Astrocyte (in vitro differentiated cells and primary cell): ENCODE measurements at places on chromosomes 1 and 21.

GRCh38 chr1:154972213-154972516, 1.6 kb upstream of the SHC1 start:
- no peak for DNase-seq
- H3K27me3 ChIP-seq: no peaks in the 10 kb centered on the region
- H3K27ac ChIP-seq: peak overlapping the region; percentile 99
- peaks cover 47% of the 10 kb centered on the region for H3K4me1 ChIP-seq
- H3K36me3 ChIP-seq: peaks cover 12% of the 10 kb centered on the region

DNA sequence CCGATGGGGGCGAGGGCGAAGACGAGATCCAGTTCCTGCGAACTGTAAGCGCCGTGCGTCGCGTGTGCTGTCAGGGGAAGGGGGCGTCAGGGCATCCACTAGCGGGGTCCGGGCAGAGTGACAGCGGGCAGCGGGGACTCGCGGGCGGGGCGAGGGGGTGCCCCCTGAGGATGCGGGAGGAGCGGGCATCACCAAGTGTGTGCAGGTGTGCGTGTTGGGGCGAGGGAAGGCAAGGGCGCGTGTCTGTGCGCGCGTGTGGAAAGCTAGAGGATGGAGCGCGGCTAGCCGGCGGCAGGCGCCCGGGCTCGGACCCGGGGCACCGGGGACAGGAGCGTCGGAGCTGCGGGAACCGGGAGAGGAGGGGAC, 525 bp downstream of the RYR2 start:
- H3K36me3 ChIP-seq: no peaks in the 10 kb centered on the region
- DNase-seq: no peak

DNA sequence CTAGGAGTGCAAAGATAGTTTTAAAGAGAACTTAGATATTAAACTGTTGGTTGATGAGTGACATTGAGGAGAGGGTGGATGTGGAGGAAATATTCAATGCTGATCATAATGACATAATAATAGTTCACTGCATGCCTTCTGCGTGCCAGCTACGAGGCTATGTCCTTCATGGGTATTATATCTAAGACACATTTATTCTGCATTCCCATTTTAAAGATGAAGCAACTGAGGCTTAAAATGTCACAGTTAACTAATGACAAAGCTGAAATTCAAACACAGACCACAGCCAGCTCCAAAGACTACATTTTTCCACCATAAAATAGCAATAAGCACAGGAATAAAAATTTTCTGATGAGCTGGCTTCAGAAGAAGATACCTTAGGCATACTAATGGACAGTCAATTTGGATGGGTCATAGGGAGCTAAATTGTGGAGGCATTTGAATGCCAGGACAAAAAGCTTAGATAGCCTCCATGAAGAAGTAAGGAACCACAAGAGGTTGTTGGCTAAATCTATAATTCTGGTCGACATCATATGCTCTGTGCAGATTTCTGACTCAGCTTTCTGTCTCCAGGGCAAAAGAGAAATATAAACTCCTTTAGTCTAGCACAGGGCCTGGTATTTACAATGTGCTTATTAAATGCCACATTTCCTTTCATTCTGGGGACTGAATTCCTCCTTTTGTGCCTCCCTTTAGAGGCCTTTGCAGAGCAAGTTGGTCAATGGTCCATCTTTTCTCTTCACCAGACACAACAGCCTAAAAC, 71.2 kb upstream of the NRIP1 start:
- H3K4me1 ChIP-seq: no peaks in the 10 kb centered on the region
- H3K4me3 ChIP-seq: no peak overlapping the region
- DNase-seq: no peak

GRCh38 chr1:55423376-55423775, 208.2 kb upstream of the USP24 start:
- H3K36me3 ChIP-seq: no peaks in the 10 kb centered on the region
- no peak overlapping the region for H3K4me3 ChIP-seq
- no peaks in the 10 kb centered on the region for H3K27me3 ChIP-seq

DNA sequence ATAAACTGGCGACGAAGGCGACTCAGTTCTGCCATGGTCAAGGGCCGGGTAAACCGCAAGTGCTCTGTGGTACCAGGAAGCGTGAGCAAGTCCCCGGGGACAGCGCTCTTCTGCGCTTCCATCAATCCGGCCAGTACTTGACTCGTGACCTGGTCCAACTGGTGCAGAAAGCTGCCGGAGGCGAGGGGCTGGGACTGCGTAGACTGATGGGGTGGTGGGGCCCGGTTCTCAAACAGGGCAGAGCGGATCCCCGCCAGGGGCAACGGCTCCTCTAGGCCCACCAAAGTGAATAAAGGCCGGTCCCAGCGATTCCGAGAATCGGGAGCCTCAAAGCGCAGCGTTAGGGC, 852 bp downstream of the KTI12 start:
- peak; percentile 57 for DNase-seq
- H3K4me3 ChIP-seq: peak overlapping the region; percentile 82
- H3K27ac ChIP-seq: peak overlapping the region; percentile 91
- H3K36me3 ChIP-seq: peaks cover 3% of the 10 kb centered on the region
- no peaks in the 10 kb centered on the region for H3K27me3 ChIP-seq
- H3K4me1 ChIP-seq: peaks cover 7% of the 10 kb centered on the region

- H3K36me3 ChIP-seq: no peaks in the 10 kb centered on the region
- no peak overlapping the region for H3K4me3 ChIP-seq
- no peaks in the 10 kb centered on the region for H3K27me3 ChIP-seq
- no peak overlapping the region for H3K27ac ChIP-seq
- DNase-seq: no peak
These were observed 9.8 kb downstream of the FBXO42 start for GRCh38 chr1:16342331-16343062.

DNA sequence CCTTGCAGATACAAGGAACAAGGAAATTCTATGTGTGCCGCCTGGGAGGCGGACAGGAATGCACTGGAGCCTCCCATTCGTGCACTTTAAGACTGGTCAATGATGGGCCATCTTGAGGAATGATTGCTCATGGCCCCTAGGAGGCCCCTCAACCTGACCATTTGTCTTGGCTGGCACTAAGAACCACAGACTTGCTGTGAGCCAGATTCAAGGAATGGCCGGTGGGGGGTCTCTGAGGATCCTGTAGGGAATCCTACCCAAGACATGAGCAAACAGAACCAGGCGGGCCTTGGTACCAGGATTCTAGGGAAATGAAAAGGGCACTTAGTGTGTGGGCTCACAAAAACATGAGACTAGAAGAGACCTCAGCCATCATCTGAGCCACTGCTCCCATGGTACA, 28.1 kb upstream of the GOLT1A start:
- peaks cover 3% of the 10 kb centered on the region for H3K27me3 ChIP-seq
- no peak overlapping the region for H3K27ac ChIP-seq
- no peak overlapping the region for H3K4me3 ChIP-seq
- DNase-seq: no peak
- no peaks in the 10 kb centered on the region for H3K36me3 ChIP-seq

GRCh38 chr1:3078430-3078861, 9.4 kb downstream of the PRDM16 start:
- peak; percentile 38 for DNase-seq
- peaks cover 30% of the 10 kb centered on the region for H3K4me1 ChIP-seq
- H3K4me3 ChIP-seq: peak overlapping the region; percentile 29
- no peaks in the 10 kb centered on the region for H3K36me3 ChIP-seq
- H3K27ac ChIP-seq: no peak overlapping the region

GRCh38 chr1:114164840-114165543, 11.3 kb upstream of the SYT6 start:
- H3K4me3 ChIP-seq: no peak overlapping the region
- DNase-seq: no peak
- H3K27me3 ChIP-seq: peaks cover 17% of the 10 kb centered on the region
- no peaks in the 10 kb centered on the region for H3K4me1 ChIP-seq

DNA sequence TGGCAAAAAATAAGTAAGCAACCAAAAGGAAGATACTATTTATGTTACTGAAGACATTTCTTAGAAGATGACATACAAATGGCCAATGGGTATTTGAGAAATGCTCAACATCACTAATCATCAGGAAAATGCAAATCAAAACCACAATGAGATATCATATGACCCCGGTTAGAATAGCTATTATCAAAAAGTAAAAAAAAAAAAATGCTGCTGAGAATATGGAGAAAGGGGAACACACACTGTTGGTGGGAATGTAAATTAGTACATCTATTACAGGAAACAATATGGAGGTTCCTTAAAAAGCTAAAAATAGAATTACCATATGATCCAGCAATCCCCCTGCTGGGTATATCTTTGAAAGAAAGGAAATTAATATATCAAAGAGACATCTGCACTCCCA, 34.3 kb upstream of the CREG1 start:
- H3K27ac ChIP-seq: no peak overlapping the region
- H3K4me3 ChIP-seq: no peak overlapping the region
- no peak for DNase-seq
- H3K36me3 ChIP-seq: no peaks in the 10 kb centered on the region
- no peaks in the 10 kb centered on the region for H3K27me3 ChIP-seq
- no peaks in the 10 kb centered on the region for H3K4me1 ChIP-seq

- H3K36me3 ChIP-seq: no peaks in the 10 kb centered on the region
- no peak overlapping the region for H3K27ac ChIP-seq
- H3K27me3 ChIP-seq: no peaks in the 10 kb centered on the region
- no peaks in the 10 kb centered on the region for H3K4me1 ChIP-seq
- peak; percentile 69 for DNase-seq
These were observed 58.7 kb upstream of the RGS1 start for GRCh38 chr1:192516776-192517297.

DNA sequence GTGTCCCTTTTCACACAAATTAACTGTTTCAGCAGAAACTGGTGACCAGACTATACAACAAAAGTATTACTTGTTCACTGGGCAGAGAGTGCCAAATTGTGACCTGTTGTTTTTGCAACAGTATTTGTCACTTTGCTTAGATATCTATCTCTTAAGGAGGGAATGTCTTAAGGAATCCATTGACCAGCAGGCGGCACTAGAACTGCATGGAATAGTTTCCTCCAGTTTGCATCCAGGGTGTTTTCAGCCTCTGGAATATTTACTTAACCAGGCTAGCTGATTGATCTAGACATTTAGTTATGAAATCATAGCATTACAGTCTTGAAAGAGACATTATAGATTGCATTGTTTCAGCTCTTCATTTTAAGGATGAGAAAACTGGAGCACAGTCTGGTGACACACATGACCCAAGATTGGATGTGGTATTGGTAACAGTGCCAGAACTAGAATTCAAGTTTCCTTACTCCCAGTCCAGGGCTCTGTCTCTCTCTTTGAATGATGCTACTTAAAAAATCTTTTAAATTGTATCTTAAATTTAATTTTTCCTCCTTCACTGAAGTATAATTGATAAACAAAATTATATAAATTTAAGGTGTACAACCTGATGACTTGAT, 16.9 kb downstream of the RPTN start:
- DNase-seq: peak; percentile 36
- no peaks in the 10 kb centered on the region for H3K36me3 ChIP-seq
- no peaks in the 10 kb centered on the region for H3K4me1 ChIP-seq
- H3K27ac ChIP-seq: no peak overlapping the region

GRCh38 chr1:112636597-112637253, 17.1 kb downstream of the CAPZA1 start:
- H3K36me3 ChIP-seq: no peaks in the 10 kb centered on the region
- DNase-seq: no peak
- peak overlapping the region; percentile 40 for H3K27ac ChIP-seq
- no peak overlapping the region for H3K4me3 ChIP-seq
- H3K27me3 ChIP-seq: no peaks in the 10 kb centered on the region

DNA sequence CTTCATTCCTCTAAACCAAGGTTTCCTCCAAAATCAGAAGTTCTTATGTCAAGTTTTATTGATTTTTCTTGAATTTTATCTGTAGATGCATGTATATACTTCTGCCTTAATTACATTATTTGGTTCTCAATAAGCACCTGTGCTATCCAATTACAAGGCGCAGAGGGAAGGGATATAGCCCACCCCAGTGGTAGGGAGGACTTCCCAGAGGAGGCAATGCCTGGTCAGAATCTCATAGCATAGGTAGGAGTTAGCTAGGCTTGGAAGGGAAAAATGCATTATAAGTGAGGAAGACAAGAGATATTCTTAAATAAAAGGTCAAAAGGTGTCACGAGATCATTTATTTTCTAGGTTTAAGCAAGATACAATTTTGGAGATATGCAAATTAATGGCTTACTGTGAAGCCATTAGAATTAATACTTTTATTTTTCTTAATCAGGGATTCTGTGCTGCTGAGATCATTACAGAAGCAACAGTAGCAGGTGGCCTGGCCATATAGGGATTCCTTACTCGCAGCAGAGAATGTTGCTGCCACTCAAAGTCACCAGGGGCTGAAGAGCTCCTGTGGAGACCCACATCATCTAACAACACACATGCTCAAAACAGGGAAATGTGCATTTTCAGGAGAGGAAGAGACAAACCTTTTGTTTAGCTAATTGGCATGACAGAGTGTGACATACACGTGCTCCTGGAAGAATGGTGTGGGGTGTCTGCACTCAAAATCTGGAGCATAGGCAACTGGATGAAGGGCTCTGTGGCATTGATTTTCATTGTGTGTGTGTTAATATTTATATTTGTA, 178.3 kb downstream of the ATG4C start:
- H3K27me3 ChIP-seq: no peaks in the 10 kb centered on the region
- H3K4me1 ChIP-seq: no peaks in the 10 kb centered on the region
- H3K36me3 ChIP-seq: no peaks in the 10 kb centered on the region
- H3K4me3 ChIP-seq: no peak overlapping the region
- no peak overlapping the region for H3K27ac ChIP-seq
- no peak for DNase-seq

DNA sequence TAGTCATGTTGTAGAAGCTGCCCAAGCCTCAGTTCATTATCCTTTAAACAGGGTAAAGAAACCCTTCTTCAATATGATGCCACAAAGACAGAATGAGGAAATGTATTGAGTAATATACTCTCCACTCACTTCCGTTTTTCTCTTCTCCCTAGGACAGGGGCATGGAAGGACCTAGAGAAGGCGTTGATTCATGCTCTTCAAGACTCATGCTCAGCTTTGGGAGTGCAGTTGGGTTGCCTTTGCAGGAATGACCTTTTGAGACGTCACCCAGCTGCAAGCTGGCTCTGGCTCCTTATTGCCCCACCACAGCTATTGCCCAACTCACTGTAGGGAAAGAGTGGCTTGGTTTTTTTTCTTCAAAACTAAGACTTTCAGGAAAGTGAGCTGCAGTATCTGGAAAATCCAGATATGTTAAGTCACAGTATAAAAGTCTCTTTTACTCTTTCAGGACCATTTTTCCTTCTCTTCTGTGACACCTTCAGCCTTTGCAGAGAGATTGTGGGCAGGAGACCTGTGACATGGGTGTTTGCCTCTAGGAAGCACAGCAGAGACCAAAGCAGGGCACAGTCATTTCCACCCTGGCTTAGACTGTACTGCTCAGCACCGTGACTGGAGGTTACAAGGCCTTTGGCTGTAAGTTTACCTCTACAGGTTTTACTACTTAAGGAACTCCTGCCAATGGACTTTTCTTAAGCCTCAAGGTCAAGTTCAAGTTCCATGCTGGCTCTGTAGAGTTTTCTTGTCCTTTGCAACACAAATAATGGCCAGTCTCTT, 39.5 kb downstream of the XCL2 start:
- H3K36me3 ChIP-seq: no peaks in the 10 kb centered on the region
- H3K27me3 ChIP-seq: no peaks in the 10 kb centered on the region
- H3K4me1 ChIP-seq: peaks cover 6% of the 10 kb centered on the region
- no peak overlapping the region for H3K27ac ChIP-seq
- H3K4me3 ChIP-seq: no peak overlapping the region

- no peak for DNase-seq
- no peaks in the 10 kb centered on the region for H3K27me3 ChIP-seq
- H3K4me3 ChIP-seq: peak overlapping the region; percentile 84
- no peak overlapping the region for H3K27ac ChIP-seq
These were observed 956 bp downstream of the URB2 start for GRCh38 chr1:229627003-229627402.

- DNase-seq: no peak
- H3K4me3 ChIP-seq: no peak overlapping the region
- H3K27ac ChIP-seq: no peak overlapping the region
- H3K27me3 ChIP-seq: no peaks in the 10 kb centered on the region
- H3K36me3 ChIP-seq: no peaks in the 10 kb centered on the region
These were observed 265.7 kb downstream of the GRIK3 start for GRCh38 chr1:36768486-36769178.

- no peak for DNase-seq
- H3K27ac ChIP-seq: peak overlapping the region; percentile 48
- peaks cover 39% of the 10 kb centered on the region for H3K4me1 ChIP-seq
These were observed 54.6 kb upstream of the ECE1 start for GRCh38 chr1:21344750-21345443.
